Right ventricle myocardium superior (tissue), 1 donor: ENCODE measurements at places on chromosomes 6 and 20.

GRCh38 chr6:42263165-42263728 lies 45.6 kb upstream of the MRPS10 start:
- no peak for DNase-seq

- DNase-seq, result no peak
These were observed 9.3 kb downstream of the NDRG3 start for GRCh38 chr20:36736451-36737182.

DNA sequence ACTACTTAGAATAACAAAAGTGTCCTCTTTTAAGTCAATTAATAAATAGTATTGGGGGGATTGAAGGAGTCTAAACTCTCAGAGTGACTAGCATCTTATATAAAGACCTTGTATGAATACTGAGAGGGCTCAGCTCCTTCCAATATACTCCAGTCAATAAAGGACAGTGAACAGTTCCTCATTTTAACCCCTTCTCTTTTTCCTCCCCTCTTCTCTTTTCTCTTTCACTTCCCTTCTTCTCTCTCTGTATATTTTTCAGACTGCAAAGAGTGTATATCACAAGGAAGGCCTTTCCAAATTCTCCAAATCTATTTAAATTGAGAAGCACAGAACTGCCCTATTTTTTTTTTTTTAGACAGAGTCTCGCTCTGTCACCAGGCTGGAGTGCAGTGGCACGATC lies 99.5 kb downstream of the CD164 start:
- no peak for DNase-seq

- DNase-seq, result peak; percentile 41
These were observed 386.4 kb upstream of the MMS22L start for GRCh38 chr6:97669191-97670031.

- peak; percentile 92 for DNase-seq
These were observed 1.1 kb upstream of the JARID2 start for GRCh38 chr6:15244620-15245360.

GRCh38 chr6:48199499-48199898 lies 88.5 kb upstream of the PTCHD4 start:
- DNase-seq, result no peak

DNA sequence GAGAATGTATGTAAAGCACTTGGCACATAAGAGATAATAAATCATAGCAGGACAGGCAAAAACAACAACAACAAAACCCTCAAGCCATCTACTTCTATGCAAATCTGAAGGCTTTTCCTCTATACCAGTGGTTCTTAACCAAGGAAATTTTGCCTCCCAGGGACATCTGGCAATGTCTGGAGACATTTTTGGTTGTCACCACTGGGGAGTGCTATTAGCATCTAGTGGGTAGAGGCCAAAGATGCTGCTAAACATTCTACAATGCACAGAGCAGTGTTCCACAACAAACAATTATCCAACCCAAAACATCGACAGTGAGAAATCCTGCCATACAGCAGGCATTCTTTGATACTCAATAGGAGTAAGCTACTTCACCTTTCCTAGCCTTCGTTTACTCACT lies 28.2 kb downstream of the NDRG3 start:
- no peak for DNase-seq

- no peak for DNase-seq
These were observed 1.3 kb downstream of the DSTN start for GRCh38 chr20:17571153-17571527.

DNA sequence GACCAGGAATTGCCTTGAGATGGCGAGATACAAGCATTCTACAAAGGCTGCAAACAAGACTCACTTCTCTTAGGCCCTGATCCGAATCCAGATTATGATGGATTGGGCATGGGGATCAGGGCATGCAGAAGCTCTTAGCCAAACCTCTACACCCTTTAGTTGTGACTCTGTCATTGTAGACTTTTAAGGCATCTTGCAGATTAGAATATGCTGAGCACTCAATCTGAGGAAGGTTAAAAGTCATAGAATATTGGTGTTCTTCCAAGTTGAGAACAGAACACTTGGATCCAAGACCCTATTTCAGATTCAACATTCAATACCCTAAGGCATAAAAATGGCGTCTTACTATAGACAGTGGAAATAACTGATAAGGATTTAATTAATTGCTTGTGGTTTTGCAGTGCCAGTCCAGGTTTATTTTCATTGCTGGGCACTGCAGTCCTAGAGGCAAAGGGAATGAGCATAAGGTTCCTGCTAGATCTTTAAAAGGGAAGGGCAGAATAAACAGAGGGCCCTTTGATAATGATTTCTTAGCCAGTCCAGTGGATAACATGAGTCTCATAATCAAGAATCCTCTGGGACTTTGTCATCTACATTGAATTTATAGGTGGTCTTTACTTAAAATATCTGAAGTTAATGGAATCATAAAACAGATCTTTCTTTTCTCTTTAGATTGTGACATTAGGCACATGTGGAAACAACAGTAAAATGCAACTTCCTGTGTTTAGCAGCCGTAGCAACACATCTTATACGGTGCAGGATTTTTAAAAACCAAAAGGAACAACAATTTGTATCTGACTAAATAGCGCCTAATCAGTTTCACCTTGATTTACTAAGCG lies 17.6 kb downstream of the PHACTR2 start:
- DNase-seq, result no peak

GRCh38 chr6:99711302-99711701 lies 104.7 kb downstream of the PRDM13 start:
- DNase-seq, result no peak

DNA sequence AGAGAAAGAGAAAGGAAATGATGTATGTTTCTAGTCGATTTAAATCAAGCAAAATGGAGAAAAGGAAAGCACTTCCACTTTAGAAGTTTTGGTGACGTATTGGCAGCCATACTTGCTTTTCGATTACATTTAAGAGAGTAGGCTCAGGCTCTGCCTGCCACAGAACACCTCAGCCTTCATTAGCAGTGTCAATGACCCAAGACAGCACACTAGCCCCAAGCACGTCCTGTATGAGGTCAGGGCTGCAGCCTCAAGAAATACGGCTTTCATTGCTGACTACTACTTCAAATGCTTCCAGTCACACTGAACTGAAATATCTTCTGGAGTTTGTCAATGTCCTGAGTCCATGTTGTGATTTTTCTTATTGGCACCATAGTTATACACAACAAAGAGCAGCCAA lies 285.3 kb downstream of the EYA4 start:
- DNase-seq, result no peak

DNA sequence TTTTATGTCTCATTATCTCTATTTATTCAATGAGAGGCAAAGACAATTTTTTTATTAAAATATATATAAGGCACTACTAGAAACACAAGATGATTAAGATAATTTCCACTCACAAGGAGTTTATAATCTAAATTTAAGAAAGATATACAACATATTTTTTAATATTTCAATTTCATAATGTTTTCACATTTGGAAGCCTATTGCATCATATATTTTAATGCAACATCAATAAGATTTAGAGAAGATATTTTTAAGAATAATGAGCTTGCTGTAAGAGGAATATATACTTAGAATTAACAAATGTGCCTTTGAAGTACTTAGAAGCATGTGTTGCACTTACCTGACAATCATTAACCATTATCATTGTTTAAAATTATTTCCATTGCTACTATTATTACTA lies 597.7 kb upstream of the BTBD3 start:
- no peak for DNase-seq

DNA sequence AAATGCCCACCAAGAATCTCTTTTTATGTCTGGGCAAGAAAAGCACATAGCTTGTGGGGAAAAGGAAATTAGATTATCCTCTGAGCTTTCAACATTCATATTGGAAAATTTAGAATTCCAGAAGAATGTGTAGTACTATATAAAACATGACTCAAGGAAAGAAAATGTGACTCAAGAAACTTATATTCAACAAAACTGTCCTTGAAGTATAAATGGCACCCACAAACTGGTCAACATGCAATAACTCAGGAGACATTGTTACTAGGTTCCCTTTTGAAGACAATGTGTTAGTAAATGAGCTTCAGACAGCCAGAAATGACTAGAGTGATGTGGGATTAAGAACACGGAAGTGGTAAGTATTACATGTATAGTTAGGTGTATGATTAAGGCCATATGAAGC lies 26.1 kb upstream of the TINAG start:
- DNase-seq, result no peak

- no peak for DNase-seq
These were observed 118.1 kb downstream of the MYB start for GRCh38 chr6:135299256-135299655.

DNA sequence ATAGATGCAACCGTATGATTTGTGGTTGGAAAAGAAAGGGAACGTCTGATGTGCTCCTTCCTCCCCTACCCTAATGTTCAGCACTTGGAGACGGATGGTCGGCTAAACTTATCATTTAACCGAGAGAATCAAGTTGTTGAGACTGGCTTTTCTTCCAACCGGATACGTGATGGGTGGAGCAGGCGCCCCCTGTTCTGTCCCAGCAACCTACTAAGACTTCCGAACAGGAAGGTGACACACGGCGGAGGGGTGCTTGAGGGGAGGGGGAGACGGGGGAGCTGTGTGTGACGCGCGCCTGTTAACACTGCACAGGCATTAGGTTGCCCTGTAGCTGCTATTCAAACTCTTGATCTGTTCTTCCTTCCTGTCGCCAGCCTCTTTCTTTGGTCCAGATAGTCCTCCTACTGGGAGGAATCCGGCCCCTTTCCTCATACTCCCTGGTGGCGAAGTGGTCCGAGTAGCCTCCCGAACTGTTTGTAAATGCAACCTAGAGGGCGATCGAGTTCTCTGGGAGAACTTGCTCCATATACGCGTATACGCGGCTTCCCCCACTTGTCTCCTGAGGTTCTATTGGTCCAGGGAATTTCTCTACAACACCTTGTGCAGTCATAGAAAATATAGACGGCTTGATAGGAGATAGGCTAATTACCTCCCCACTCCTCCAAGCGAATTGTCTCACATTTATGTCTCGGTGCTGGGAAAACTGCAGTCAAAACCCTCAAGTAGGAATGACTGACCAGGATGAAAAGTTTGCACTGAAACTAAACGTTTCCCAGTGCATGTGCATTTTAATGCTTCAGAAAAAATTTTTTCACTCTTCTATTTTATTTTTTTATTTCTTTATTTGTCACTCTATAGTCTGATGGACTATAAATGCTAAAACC lies 126.0 kb upstream of the SLC2A12 start:
- DNase-seq, result peak; percentile 78

GRCh38 chr6:2745246-2745645 lies 5.5 kb downstream of the MYLK4 start:
- DNase-seq, result no peak

DNA sequence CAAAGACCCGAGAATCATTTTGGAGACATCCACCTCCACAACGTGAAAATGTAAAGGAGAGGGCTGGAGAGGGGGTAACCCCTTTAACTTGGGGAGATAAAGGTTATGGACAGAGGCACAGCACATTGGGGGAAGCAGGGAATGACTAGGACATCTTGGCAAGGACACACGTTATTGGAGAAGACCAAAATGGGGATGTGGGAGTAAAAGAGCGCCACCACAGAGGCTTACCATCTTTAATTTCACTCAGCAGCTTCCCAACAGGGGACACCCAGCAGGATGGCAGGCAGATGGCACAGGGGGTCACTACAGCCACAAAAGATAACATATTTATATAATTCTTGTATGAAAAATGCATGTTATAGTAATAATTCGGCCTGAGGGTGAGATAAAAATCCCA lies 9.8 kb downstream of the C6orf52 start:
- no peak for DNase-seq

- no peak for DNase-seq
These were observed 53.5 kb downstream of the CARMIL1 start for GRCh38 chr6:25332655-25333071.

DNA sequence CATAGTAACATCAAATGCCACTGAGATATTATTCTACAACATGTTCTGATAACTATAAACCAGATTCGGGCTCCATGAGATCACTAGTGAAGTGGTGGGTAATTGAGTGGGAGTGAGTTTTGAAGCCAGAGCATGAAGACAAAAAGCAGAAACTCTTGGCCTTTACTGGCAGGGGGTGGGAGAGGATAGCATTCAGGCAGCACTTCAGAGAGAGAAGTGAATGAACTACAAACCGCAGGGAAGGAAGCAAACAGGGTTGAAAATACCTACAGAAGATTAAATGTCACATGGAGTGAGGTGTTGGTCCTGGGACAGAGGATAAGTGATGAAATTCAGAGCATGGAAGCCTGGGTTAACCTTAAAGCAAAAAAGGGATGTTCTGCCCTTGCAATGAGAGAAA lies 250.0 kb downstream of the EPM2A start:
- no peak for DNase-seq

DNA sequence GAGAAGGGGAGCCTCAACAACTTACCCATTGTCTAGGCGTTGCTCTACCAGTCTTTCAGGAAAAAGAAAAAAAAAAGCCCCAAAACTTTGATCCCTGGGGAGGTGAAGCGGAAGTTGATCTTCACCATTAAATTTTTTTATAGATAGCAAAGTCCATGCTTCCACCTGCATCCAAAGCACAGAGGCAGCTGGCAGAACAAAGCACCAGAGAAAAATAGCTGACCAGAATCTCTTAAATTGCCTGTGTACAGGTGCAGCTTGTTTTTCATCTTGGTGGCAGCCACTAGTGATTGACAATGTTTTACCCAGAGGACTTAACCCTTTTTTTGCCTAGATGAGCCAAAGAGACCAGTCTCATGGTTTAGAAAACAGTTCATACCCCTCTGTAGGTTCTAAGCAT lies 86.0 kb downstream of the MYB start:
- DNase-seq, result no peak

DNA sequence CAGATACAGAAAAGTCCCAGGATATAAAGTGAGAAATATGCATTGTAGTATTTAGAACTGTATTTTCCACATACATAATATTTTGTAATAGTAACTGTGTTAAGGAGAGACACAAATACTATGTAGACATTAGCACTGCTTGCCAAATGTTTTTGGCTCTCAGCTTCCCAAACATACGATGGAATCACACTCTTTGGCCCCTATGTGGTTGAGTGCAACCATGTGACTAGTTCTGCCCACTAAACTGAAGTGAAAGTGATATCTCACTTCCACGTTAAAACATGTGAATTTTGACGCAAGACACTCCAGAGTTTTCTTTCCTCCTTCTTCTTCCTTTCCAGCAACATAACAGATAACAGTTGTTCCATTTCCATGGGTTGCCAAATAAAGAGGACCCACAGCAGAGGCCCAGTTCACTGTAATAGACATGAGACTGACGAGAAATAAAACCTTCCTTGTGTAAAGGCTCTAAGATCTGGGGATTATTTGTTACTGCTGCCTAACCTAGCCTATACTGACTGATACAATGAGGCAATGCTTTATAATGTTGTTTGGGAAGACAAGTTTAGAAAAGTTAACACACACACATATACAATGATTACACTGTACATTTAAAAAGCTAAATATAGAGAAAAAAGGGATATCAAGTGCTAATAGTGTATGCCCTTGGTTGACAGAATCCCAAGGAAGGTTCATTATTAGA lies 97.2 kb downstream of the PTPRT start:
- DNase-seq, result no peak
